ENCODE measurements at places on chromosomes 12 and 14. TPM values are rescaled to one million over a fixed set of nuclear protein-coding genes. Genes with fewer than 3 reads are reported as not detected.

GRCh38 chr14:36805131-36805559, 143.5 kb downstream of the PAX9 start:
- no peaks in the 10 kb centered on the region for H3K36me3 ChIP-seq
- H3K4me1 ChIP-seq = no peaks in the 10 kb centered on the region
- H3K27ac ChIP-seq = no peak overlapping the region
- H3K27me3 ChIP-seq = no peaks in the 10 kb centered on the region
- no peak overlapping the region for H3K4me3 ChIP-seq

- DNase-seq = no peak
- H3K36me3 ChIP-seq = peaks cover 3% of the 10 kb centered on the region
- H3K4me1 ChIP-seq = peaks cover 19% of the 10 kb centered on the region
- H3K27me3 ChIP-seq = peaks cover 6% of the 10 kb centered on the region
- no peak overlapping the region for H3K27ac ChIP-seq
- no peak overlapping the region for H3K4me3 ChIP-seq
Observed at GRCh38 chr12:66963901-66964300, 285.0 kb upstream of the GRIP1 start.

- H3K4me3 ChIP-seq = no peak overlapping the region
- H3K4me1 ChIP-seq = peaks cover 2% of the 10 kb centered on the region
- DNase-seq = no peak
- peaks cover 22% of the 10 kb centered on the region for H3K27me3 ChIP-seq
- H3K36me3 ChIP-seq = no peaks in the 10 kb centered on the region
- no peak overlapping the region for H3K27ac ChIP-seq
Observed at GRCh38 chr12:70719071-70719470, 81.8 kb upstream of the PTPRB start.

DNA sequence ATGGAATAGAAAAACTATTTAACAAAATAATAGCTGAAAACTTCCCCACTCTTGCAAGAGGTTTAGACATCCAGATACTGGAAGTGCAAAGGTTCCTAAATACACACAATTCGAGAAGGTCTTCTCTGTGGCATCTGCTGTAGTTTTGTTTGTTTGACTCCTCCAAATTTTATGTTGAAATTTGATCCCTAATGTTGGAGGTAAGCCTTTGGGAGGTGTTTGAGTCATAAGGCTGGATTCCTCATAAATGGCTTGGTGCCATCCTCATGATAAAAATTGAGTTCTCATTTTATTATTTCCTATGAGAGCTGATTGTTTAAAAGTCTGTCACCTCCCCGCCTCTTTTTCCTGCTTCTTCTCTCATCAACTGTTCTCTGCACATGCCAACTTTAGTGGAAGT, 182.7 kb downstream of the MYRFL start:
- no peak overlapping the region for H3K27ac ChIP-seq
- no peaks in the 10 kb centered on the region for H3K36me3 ChIP-seq
- peaks cover 3% of the 10 kb centered on the region for H3K27me3 ChIP-seq
- DNase-seq = no peak

FZD10 gene
- total RNA-seq = not detected

- no peaks in the 10 kb centered on the region for H3K36me3 ChIP-seq
- H3K27ac ChIP-seq = no peak overlapping the region
- peaks cover 5% of the 10 kb centered on the region for H3K4me1 ChIP-seq
- peaks cover 31% of the 10 kb centered on the region for H3K27me3 ChIP-seq
- no peak for DNase-seq
Observed at GRCh38 chr12:3363608-3364007, 127.4 kb upstream of the PRMT8 start.

Measured in activated naive CD8-positive, alpha-beta T cell treated with anti-CD3 and anti-CD28 coated beads, Interleukin-2, amount 10 ng/mL, durations not matched to agents 7 days and 5 days (primary cell).